SHP77 (cell line): ENCODE measurements at places on chromosomes 2 and 18.

- peak; percentile 73 for DNase-seq
These were observed 148.0 kb downstream of the HDAC4 start for GRCh38 chr2:239252801-239253200.

- no peak for DNase-seq
These were observed 14.2 kb downstream of the PIKFYVE start for GRCh38 chr2:208280234-208280633.

DNA sequence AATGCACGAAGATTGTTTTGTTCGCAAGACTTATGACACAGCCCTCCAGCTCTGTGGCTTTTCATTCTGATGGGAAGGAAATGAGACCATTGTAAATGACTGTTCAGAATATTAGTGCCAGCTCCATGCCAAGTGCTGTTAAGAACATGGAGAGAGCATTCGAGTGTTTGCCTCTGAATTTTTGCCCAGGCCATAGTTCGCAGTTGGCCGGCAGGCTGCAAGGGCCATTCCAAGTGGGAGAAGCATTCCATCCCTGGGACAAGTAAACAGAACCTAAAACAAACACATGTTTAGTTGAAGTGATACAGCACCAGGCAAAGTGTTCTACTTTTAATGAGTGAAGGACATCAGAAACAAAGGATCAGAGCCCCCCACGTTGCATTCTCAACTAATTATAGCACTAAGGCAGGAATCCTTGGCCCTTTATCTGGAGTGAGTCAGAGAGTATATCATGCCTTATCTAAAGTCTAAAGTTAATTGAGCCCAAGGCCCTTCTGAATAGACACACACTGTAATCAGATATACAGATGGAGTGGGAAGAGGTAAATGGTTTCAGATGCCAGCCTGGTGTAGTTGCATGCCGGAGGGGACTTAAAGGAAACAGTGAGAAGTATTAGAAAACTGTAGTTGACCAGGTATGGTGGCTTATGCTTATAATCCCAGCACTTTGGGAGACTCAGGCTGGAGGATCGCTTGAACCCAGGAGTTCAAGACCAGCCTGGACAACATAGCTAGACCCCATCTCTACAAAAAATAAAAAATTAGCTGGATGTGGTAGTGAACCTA lies 53.3 kb downstream of the NEDD4L start:
- no peak for DNase-seq

GRCh38 chr18:78416853-78417252 lies 562.8 kb upstream of the SALL3 start:
- DNase-seq = no peak

DNA sequence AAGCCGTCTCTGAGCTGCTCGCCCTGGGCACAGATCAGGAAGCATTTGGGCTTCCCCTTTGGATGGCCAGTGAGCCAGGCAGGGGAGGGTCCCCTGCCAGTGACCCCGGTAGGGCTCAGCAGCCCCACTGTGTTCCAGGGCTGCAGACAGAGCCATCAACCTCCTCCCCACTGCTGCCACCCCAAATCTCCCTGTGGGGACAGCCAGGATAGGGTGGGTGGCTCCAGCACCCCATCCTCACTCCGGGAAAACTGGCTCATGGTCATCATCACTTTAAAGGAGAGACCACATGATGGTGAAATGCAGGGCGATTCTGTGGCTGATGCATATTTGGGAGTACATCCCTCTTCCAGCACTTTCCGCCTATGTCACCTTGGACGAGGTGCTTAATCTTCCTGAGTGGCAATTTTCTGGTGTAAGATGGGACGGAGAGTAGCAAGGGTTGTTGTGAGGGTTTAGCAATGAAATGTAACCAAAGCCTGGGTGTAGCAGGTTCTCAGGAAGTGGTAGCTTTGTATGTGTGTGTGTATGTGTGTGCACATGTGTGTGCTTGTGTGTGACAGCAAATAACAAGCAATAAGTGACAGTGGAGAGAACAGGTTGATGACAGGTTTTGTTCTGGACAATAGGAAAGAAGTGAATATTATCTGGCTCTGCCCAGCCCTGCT lies 61.8 kb downstream of the ACAA2 start:
- no peak for DNase-seq

DNA sequence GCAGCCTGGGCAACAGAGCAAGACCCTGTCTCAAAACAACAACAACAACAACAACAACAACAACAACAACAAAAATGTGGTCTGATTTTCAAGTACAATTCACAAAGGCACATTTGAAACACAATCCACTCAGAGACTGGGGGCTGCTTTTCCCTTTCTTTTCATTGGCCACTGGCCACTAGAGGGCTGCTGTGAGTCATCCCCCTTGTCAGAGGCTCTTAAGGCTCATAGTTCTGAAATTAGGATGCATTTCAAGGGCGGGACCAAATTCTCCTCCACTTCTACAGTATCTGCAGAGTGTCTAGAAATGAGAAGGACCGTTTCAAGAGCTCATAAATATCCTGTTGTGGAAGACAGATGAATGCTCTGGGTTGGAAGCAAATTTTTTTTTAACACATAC lies 285.4 kb downstream of the NRXN1 start:
- DNase-seq = peak; percentile 6

- DNase-seq = no peak
These were observed at the start of gene KRTCAP3 for GRCh38 chr2:27441958-27442919. Gene KRTCAP3 (plus strand): TSS chr2:27442381. CDS start chr2:27442413, 32 bp downstream.

GRCh38 chr2:125643585-125643984 lies 1012.4 kb upstream of the GYPC start:
- DNase-seq = no peak

- DNase-seq = no peak
These were observed 4.1 kb upstream of the YES1 start for GRCh38 chr18:816088-816653.

GRCh38 chr2:242027676-242028450 lies 158.3 kb downstream of the RTP5 start:
- no peak for DNase-seq

GRCh38 chr2:21393173-21393572 lies 269.4 kb downstream of the TDRD15 start:
- DNase-seq = no peak

DNA sequence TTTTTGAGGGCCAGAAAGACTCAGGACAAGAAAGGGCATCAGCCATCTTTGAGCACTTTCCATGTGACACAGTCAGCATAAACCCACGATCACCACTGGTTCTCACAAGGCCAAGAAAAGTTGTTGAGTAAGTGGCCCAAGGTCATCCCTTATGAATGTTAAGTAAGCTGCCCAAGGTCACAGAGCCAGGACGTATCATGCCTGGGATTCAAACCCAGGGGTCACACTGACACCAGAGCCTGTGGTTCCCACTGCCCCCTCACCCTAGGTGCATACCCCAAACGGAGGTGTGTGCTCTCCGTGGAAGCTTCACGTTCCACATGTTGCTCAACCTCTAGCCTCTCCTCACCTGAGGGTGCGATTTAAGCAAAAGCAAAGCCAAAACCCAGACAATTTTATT lies 2.3 kb upstream of the CTIF start:
- no peak for DNase-seq

DNA sequence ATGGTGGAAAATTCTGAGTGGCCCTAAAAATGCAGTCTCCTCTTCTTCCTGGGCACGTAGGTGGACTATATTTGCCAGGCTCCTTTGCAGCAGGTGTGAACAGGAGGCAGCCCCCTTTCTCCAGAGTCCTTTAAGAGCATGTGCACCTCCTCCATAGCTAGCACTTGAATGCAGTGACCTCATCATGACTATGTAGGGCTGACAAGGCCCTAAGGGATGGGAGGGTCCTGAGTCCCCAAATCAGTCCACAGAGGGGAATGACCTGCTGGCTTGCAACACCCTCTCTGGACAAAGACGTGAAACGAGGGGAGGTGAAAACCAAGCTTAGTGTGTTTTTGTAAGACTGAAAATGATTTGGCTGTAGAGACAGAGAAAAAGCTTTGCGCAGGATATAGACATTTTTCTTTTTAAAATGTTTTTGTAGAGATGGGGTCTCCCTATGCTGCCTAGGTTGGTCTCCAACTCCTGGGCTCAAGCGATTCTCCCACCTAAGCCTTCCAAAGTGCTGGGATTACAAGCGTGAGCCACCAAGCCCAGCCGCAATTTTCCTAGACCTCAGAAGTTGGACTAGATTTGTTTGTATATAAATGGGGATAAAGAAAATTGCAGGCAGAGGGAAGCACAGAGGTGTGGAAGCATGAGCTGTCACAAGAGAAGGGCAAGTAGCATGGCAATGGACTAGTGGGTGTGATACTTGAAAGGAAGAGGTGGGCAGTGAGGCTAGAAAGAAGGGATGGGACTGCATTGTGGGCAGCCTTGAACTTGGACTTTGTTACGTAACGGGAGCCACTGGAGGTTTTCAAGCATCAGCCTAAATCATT lies 28.8 kb downstream of the LONRF2 start:
- DNase-seq = no peak

- peak; percentile 4 for DNase-seq
These were observed 1417.6 kb upstream of the CDH2 start for GRCh38 chr18:29594493-29594892.

DNA sequence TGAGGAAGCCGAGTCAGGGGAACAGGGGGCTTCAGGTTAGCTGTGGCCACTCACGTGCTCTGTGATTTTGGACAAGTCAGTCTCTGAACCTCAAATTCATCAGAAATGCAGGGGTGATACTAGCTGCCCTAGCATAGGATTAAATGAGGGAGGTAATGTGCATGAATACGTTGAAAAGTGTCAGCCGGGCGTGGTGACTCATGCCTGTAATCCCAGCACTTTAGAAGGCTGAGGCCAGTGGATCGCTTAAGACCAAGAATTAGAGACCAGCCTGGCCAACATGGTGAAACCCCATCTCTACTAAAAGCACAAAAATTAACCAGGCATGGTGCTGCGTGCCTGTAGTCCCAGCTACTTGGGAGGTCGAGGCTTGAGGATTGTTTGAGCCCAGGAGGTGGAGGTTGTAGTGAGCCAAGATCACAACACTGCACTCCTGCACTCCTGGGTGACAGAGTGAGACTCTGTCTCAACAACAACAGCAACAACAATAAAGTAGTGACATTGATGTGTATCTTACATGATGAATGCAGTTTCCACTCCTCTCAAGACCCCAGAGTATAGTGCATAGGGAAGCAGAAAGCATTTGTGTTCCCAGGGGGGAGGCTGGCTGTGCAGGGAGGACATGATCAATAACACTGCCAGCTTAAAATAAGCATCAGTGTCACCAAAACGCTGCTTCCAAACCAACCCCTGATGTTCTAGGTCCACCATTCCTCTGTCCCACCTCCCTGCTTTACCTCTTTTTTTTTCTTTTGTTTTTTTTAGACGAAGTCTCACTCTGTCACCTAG lies 68.8 kb downstream of the HNRNPLL start:
- DNase-seq = no peak

GRCh38 chr2:171531836-171532450 lies 9.7 kb downstream of the CYBRD1 start:
- DNase-seq = no peak

- DNase-seq = no peak
These were observed 907 bp upstream of the GYPC start for GRCh38 chr2:126655051-126655450.

DNA sequence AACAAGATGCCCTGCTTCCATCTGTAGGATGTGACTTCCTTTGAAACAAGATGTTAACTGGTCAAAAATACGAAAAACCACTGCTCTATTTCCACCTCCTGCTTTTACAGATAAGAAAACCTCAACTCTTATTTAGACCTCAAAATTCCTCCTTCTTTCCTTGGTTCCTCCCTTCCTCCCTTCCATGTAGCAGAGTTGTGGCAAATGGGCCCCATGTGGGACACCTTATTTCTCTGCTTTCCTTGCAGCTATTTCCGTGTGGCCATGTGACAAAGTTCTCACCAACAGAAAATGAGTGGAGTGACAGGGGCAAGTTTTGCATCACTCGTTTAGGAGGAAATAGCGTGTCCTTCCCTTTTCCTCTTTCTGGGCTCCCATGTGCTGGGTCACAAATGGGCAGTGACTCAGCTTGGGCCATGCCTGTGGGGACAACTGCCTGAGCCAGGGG lies 69.4 kb upstream of the SMAD2 start:
- no peak for DNase-seq

DNA sequence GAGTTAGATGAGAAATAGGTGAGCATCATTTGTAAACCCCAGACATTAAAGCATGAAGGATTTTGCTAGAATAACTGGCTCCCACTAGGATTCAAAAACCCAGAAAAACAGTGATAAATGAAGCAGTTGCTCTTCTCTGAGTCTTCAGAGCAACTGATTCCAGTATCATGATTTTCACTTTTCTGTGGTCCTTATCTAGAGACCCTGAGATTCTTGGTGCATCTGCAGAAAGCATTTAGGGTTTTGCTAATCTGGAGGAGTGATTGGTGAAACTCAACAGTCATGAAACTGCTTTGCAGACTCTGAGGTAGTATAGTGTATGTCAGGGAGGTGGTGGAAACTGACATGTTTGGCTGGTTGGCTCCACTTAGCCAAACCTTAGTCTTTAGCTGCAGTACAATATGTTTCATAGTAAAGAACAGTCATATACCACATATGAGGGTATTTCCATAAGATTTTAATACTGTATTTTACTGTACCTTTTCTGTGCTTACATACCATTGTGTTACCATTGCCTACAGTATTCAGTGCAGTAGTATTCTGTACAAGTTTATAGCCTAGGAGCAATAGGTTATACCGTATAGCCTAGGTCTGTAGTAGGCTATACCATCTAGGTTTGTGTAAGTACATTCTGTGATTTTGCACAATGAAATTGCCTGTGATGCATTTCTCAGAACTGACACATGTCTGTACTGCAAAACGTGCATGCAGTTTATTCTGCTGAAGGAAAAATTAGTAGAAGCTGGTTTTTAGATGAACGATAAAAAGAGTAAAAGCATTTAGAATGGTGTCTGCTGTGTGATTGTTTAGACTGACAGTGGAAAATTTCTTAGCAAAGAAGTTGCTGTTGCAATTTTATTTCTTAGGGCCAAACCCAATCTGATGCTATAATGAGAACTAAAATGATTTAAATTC lies 23.8 kb downstream of the EML4 start:
- DNase-seq = no peak

DNA sequence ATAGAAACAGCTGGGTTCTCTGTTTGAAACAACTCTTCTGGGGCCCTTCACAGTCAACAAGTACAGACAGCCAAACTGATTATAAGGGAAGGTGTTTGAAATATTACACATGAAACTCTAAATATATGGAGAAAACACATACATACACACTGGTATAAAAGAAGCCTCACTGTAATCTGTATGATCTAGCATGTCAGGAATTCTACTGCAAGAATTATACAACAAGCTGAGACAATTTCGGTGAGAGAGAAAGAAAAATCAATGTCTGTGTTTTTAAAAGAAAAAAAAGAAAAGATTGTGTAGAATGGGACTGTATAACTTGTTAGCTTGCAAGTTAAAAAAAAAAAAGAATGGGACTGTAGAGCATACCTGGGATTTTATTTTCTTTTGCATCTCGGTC lies 26.3 kb downstream of the IRS1 start:
- DNase-seq = no peak

- no peak for DNase-seq
These were observed 82.1 kb downstream of the HS1BP3 start for GRCh38 chr2:20568501-20569463.

GRCh38 chr2:237664151-237664550 lies 36.8 kb downstream of the LRRFIP1 start:
- DNase-seq = no peak
